AG09309 (cell line): ENCODE measurements at places on chromosomes 6 and 20.

GRCh38 chr6:1285956-1286355 is 25.9 kb upstream of the FOXQ1 start:
- DNase-seq = no peak

GRCh38 chr6:84764332-84765049 is at the start of gene TBX18:
TBX18 (minus strand) TSS chr6:84764598; CDS start chr6:84764181, 417 bp downstream.
- peak; percentile 98 for DNase-seq

DNA sequence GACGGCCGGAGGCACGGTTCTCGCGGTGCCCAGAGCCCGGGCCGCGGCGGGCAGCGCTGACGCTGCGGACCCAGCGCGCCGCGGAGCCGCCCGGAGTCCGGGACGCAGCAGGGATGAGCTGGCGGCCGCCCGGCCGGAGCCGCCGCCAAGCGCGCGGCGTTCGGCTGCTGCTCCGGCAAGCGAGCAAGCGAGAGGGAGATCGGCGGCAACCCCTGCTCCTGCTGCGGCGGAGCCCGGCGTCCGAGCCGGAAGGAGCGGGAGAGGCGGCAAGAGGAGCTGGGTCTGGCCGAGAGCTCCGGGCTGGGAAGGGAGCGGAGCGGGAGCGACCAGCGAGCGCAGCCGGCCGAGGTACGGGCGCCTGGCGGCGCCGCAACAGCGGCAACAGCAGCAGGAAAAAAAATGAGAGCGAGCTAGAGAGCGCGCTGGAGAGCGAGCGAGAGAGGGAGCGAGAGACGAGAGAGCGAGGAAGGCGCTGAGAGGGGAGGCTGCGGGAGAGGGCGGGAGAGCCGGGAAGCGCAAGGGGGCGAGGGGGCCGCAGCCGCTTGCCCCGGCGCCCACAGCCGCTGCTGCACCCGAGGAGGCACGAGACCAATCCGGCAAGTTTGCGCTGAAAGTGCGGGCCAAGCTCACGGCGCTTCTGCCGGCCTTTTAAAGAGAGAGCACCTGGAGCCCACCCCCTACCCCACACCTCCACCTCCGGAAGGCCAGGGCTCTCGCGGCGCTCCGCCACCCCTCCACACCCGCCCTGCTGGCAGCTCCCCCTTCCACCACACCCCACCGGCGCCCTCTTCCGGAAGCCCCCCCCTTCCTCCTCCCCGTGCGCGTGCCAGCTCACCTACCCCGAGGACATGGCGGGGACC is 496 bp downstream of the GRM4 start:
- no peak for DNase-seq

DNA sequence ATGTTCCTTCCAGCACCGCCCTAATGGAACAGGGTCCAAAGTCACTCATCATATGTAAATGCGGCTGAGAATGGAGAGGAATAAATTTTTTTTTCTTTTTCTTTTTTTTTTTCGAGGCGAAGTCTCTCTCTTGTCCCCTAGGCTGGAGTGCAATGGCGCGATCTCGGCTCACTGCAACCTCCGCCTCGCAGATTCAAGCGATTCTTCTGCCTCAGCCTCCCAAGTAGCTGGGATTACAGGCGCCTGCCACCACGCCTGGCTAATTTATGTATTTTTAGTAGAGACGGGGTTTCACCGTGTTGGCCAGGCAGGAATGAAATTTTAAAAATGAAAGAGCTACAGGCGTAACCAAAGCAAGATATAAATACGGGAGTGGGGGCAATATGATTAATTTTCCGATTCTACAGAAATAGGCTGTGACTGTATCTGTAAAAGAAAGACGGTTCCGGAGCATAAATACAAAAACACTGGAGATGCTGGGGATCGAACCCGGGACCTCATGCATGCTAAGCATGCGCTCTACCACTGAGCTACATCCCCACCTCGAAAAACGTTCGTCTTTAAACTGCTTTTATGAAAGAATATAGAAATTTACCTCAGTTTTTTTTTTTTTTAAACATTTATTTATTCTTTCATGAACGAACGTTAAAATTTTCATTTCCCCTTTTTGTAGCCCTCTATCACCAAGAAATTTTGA is 132.2 kb downstream of the GPX5 start:
- DNase-seq = no peak

GRCh38 chr6:110041126-110041525 is 63.0 kb downstream of the GPR6 start:
- DNase-seq = no peak

GRCh38 chr20:32505723-32506473 is 79.2 kb downstream of the NOL4L start:
- DNase-seq = no peak

DNA sequence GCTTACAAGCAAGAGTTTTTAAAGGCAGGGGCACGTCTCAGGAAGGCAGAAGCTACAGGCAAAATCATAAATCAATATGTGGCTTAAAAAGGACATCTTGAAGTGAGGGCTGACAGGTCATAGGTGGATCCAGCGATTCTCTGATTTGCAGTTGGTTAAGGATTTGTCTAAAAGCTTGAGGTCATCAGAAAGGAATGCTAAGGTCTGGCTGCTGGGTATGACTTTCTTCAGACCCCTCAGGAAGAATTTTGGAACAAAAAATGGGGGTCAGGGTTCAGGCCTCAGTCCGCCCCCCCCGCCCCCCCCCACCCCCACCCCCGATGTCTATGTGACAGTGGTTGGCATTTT is 261.9 kb downstream of the CDH4 start:
- DNase-seq = no peak

DNA sequence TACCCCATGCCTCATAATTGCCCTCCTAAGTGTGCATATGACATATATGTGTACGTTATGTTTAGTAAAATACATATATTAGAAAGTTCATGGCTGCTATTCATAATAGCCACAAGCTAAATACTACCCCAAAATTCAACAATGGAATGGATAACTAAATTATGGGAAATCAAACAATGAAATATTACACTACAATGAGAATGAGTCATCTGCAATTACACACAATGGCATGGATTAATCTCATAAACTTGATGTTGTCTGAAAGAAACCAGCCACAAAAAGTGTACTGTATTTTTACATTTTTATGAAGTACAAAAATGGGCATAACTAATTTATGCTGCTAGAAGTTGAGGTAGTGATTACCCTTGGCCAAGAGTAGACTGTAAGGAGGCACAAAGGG is 477.0 kb downstream of the HAO1 start:
- no peak for DNase-seq
